NCI-H774 (cell line): ENCODE measurements at places on chromosomes 2 and 18.
A peak's percentile ranks its signal among the peaks of the same experiment; 100 is the strongest.

DNA sequence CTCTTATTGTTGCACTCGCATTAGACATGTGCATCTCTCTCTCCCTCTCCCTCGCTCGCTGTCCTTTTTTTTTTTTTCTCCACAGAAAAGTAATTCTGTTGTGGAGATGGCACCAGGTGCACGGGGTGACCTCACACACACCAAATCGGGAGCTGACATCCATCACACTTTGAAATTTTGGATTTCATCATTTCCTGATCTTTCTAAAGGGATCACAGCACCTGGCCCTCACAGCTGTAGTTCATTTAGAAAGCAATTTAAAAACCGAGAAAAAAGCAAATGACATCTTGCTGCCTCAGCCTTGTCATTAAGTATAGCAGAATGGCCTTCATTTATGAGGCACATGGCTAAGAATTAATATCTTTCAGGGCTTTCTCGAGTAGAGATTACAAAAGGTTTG lies 717.2 kb downstream of the RNF144A start:
- DNase-seq: peak; percentile 91

GRCh38 chr2:232979871-232980461 lies 33.1 kb downstream of the NGEF start:
- DNase-seq: peak; percentile 20

- DNase-seq: no peak
Measured at GRCh38 chr2:218027426-218028188, 24.8 kb upstream of the TNS1 start.

GRCh38 chr2:55102056-55102812 lies 52.0 kb upstream of the RTN4 start:
- no peak for DNase-seq

DNA sequence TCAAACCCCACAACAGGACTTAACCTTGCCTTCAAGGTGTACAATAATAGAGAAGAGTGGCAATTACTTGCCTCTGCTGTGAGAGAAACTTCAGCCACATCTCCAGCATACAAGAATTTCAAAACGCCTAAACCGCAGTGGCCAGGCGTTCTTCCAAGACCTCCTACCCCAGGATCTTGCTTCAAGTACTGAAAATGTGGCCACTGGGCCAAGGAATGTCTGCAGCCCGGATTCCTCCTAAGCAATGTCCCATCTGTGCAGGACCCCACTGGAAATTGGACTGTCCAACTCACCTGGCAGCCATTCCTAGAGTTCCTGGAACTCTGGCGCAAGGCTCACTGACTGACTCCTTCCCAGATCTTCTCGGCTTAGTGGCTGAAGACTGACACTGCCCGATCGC lies 2.8 kb upstream of the CYB5A start:
- no peak for DNase-seq

DNA sequence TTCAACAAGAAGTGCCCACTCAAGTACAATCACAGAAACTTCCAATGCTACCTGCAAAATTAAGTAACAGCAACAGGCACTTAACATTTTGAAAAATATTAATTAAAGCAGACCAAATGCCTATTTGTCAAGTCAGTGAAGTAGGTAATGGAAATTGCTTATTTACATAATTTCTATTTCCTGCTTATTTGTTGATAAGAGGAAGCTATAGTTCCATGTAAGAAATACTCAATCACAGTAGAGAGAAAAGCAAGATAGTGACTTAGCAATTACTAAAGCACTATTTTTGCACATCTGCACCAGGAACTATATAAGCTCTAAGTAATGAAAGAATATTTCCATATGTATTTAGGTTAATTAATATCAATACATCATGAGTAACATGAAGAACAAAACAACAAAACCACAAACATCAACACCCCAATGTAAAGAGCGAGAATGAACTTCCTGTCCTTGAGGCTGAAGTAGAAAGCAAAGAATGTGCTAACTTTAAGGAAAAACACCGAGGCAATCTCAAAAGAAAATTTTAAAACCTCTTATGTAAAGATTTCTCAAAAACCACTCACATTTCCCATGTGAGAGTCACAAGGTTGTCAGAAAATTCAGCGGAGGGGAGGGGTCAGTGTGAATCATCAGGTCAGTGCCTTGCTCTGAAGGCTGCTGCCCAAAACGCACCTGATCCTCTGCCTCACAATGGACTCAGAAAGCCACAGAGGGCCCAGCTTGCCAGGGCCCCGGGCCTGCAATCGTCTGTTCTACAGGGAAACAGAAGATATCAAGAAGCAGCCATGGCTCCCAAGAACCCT lies 12.5 kb downstream of the NPC1 start:
- DNase-seq: no peak
